Hematopoietic multipotent progenitor cell treated with erythropoietin and hydrocortisone succinate and interleukin-3 and kit ligand, for 6 days (in vitro differentiated cells): ENCODE measurements at places on chromosomes 7 and 10.

- DNase-seq: no peak
Measured at GRCh38 chr10:110964681-110965080, 45.3 kb downstream of the SHOC2 start.

DNA sequence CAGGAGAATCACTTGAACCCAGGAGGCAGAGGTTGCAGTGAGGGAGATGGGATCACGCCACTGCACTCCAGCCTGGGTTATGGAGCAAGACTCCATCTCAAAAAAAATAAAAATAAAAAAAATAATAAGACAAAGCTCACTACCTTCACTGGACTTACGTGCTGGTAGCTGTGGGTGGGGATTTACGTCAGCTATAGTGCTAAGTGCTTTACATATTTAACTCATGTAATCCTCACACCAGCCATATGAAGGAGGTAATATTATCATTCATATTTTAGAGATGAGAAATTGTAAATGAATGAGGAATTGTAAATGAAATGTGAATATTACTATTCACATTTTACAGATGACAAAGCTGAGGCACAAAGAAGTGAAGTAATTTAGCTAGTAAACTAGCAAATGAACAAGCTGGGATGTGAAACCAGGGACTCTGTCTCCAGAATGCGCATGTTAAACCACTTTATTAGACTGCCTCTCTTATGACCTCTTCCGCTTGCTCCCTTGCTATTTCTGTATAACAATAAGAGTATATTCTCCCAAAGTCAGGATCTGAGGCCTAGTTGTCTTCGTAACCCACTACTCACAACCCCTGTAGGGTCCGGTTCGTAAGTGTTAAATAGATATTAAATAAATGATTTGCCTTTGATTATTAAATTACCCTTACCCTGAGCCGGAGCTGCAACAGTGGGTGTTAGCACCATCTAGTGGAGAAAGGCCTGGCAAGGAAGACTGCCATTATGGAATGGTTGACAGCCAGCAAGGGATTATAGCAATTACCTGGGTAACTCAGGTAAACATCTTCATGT, 70.2 kb downstream of the HTR7 start:
- DNase-seq: peak; percentile 54

GRCh38 chr7:151689196-151689971, 169.7 kb upstream of the RHEB start:
- DNase-seq: no peak

DNA sequence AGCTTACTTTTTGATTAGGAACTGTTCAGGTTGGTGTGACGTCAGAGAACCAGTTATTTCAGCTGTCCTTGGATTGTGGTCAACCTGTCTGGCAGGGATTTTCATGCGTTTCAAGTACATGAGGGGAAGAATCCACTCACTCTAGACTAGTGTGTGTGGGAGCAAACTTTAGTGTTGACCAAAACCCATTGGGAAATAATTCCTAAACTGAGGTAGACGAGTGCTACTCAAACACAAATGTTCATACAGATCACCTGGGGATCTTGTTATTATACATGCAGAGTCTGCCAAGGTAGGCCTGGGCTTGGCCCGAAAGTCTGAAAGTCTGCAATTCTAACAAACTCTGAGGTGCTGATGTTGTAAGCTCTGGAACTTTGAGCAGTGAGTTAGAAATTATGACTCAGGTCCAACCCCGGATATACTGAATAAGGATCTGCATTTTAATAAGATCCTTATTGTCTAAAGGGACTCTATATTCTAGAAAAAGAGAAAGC, 111.1 kb upstream of the CREB5 start:
- DNase-seq: no peak

- DNase-seq: peak; percentile 11
Measured at GRCh38 chr7:25720427-25720826, 431.6 kb upstream of the NFE2L3 start.

DNA sequence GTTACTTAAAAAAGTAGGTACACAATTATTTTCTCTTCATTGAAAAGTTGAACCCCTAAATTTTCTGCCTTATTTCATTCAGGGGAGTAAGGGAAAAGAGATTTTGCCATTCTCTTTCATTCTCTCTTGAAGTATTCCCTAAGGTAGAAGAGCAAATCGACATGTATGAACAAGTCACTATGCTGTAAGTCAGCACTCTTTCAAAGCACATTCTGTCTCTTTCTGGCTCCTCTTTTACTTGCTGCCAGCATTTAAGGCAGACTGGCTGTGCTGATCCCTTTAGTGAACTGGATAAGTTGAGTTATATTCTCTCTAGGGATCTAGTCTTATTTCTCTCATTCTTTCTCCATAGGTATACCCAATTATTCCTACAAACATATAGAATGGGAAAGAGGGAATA, 222.3 kb upstream of the ZWINT start:
- DNase-seq: no peak

GRCh38 chr10:110637558-110638053, 6.5 kb upstream of the RBM20 start:
- no peak for DNase-seq

- no peak for DNase-seq
Measured at GRCh38 chr7:17071866-17072265, 190.1 kb upstream of the AGR3 start.

DNA sequence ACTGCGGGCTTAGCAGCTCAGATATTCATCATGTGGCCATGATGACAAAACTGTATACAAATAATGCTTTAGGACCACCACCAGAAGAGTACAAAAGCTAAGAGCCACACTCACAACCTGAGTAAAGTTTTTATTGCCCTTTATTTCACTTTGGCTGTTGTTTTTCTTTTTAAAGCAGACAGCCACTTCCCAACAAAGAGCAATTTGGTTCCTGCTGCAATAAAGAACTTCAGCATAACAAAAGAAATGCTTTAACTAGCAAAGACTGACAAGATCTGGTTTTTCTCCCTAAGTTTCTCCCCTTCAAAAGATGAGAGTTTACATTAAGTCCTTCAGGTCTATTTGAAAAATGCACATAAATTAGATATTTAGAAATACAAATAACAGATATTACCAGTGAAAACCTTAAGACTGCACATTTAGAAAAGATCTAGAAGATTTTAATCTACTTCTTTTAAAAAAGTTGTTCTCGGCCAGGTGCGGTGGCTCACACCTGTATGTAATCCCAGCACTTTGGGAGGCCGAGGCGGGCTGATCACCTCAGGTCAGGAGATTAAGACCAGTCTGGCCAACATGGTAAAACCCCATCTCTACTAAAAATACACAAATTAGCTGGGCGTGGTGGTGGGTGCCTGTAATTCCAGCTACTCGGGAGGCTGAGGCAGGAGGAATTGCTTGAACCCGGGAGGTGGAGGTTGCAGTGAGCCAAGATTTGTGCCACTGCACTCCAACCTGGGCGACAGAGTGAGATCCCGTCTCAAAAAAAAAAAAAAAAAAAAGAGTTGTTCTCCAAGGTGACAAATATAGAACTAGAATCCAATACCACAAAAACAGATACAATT, 59.4 kb downstream of the WAPL start:
- no peak for DNase-seq

GRCh38 chr7:104149822-104150221, 58.0 kb downstream of the ORC5 start:
- no peak for DNase-seq

DNA sequence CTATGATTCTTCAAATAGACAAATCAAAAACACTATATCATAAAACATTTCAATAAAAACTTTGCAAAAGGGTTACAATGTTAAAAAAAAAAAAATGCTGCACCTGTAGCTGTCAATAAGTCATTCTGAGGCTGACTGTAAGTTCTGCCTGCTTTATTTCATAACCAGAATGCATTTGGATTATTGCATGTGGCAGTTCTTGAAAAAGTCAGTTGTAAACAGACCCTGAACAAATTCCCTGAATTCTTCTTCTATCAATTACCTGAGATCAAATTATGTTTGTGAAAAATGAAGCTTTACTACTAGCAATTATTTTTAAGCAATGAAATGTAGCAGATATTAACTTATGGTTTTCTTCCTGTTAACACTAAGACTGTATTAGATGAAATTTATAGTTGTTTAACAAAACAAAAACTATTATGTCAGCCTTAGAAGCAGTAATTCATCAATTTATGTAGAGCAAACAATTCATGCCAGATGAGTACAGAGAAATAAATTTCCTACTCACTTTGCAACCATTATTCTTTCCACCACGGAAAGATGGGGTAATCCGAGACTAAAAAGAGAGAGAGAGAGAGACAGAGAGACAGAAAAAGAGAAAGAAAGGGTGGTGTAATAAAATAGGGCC, 107.8 kb downstream of the SFMBT2 start:
- no peak for DNase-seq

- no peak for DNase-seq
Measured at GRCh38 chr7:104444017-104444416, 115.6 kb downstream of the LHFPL3 start.

DNA sequence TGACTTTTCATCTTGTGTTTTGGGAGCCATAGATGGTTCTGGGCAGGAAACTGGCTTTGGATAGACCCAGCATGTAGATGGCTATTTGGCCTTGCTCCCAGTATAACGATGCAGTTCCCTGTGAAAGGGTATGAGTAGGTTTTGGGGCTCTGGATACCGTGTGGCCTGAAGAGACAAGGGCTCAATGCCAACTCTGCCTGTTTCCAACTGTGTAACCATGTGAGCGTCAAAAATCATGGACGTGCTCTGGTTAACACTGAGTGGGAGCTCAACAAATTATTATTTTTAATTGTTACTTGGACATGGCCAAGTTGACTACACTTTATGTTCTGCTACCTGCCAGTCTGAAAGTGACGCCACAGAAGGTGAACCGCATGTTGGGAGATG, 41.8 kb downstream of the EGFR start:
- DNase-seq: no peak

GRCh38 chr10:17872191-17873091, 63.3 kb downstream of the MRC1 start:
- DNase-seq: peak; percentile 58

GRCh38 chr10:3365630-3366029, 193.0 kb upstream of the PITRM1 start:
- DNase-seq: no peak

- DNase-seq: no peak
Measured at GRCh38 chr7:133117452-133117851, 35.6 kb upstream of the CHCHD3 start.

- no peak for DNase-seq
Measured at GRCh38 chr7:115340828-115341227, 418.9 kb downstream of the MDFIC start.

- DNase-seq: no peak
Measured at GRCh38 chr7:32266932-32267475, 196.8 kb upstream of the PDE1C start.

- DNase-seq: no peak
Measured at GRCh38 chr7:36739351-36739750, 15.1 kb upstream of the AOAH start.

GRCh38 chr10:133139551-133140065, 20.4 kb upstream of the KNDC1 start:
- DNase-seq: peak; percentile 39

GRCh38 chr10:59896191-59896590, 10.2 kb downstream of the CCDC6 start:
- DNase-seq: peak; percentile 76
